ENCODE measurements at places on chromosomes 2 and 18.

GRCh38 chr18:45978084-45978483 lies 11.0 kb upstream of the EPG5 start:
- no peak for DNase-seq

- DNase-seq: no peak
These were observed 45.1 kb downstream of the C1QL2 start for GRCh38 chr2:119113489-119113770.

DNA sequence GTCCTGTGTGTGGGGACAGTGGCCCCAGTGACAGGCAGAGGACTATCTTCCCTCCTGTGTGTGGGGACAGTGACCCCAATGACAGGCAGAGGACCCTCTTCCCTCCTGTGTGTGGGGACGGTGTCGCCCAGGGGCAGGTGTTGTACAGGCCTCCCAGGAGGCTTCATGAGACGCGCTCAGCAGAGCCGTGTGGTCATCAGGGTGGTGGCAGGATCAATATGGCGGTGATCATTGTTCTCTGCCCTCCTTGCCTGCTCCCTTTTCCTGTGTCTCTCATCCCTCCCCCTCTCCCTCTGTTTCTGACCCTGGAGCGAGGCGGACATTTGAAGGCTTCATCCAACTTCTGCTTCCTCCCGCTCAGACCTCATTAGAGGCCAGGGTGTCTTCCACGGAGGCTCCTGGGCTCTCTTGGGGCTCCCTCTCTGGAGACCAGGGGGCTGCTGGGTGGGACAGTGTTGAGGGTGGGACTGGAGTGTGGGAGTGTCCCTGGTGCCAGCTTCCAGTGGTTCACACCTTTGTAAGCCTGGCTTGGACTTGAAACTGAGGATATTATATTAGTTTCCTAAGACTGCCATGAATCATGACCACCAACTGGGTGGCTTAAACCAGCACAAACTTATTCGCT lies 59.5 kb downstream of the ACKR3 start:
- DNase-seq: no peak

DNA sequence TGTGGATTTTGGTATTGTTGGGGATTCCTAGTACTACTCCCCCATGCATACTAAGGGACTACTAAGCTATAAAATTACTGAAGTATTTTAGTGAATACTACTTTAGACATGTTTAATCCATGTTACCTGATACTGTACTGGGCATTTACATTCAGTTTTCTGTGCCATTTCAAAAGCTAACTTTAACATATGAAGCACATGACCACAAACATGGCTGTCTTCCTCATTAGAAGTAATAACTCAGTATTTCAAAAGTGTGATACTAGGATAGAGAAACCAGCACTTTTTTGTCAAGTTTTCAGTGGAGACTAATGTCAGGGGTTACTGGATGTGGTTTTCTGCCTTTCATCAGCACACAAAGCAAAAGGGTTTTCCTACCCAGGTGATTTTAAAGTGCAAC lies 27.9 kb downstream of the WDR33 start:
- peak; percentile 33 for DNase-seq

DNA sequence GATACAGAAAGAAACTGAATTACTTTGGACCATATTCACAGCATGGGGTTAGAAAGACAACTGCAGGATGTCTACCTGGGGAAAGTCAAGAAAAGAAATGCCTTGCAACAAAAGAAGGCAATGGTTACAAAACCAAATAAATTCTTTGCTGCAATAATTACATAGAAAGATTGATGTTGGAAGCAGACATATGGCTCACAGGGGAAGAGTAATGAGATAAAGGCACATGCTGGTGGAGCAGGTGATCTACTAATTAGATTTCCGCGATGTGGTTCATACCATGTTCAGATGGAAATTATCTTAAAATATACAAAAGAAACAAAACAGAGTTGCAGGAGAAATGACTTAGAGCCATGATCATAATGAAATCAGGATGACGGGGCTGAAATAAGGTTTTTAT lies 718.8 kb upstream of the PKDCC start:
- DNase-seq: no peak

GRCh38 chr18:21242141-21242779 lies at the start of gene GREB1L:
Gene GREB1L (plus strand): TSS chr18:21242232. CDS start chr18:21383519, 141,287 bp downstream.
- peak; percentile 13 for DNase-seq

- no peak for DNase-seq
These were observed 20.2 kb downstream of the CRACDL start for GRCh38 chr2:98915751-98916358.

DNA sequence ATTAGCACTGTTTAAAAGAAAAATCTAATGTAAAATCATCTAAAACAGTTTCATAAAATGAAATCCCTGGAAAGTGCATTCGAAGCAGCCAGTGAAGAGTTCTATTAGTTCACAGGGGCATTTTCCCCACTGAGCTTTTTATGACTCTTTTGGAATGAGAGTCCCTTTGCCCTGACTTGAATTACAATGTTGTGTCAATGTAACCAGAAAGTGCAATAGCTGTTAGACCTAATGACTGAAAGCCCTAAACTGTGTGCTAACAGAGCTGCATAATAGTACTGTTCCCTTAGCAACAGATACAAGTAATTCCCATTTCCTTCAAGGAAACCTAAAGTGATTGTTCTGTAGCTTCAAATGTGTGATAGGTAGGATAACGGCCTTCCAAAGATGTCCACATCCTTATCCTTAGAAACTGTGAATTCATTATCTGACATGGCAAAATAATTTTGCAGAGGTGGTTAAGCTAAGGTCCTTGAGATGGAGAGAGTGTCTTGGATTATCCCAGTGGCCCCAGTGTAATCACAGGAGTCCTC lies 134.4 kb downstream of the L3MBTL4 start:
- no peak for DNase-seq

DNA sequence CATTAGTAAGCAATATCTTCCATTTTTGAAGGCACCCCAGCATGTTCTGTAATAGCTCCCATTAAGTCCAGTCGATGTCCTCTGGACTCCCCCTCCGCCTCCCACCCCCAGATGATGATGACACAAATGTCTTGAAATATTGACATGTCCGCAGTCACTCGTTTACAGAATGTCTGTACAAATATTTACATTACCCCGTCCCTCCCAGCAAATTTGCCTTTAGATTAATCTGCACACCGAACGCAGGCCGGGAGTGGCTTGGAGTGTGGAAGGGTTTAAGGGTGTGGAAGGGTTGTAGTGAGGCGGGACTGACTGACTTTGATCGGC lies 853 bp upstream of the OSBPL6 start:
- no peak for DNase-seq

DNA sequence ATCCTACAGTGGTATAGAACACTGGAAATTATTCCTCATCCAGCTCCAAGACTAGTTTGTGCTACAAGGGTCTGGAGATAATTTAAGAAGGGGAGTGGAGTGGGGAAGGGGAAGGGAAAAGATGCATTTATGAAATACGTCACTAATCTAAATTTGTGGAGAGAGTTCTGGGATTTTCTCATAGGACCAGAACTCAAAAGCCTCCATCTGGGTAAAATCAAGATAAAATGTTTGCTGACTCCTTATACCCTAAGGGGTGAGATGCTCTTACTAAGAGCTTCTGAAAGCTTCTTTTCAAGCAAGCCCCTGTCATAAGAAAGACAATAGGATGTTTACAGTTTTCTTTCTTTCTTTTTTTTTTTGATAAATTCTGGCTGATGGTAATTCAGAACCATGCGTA lies 88.5 kb upstream of the RBMS1 start:
- no peak for DNase-seq

DNA sequence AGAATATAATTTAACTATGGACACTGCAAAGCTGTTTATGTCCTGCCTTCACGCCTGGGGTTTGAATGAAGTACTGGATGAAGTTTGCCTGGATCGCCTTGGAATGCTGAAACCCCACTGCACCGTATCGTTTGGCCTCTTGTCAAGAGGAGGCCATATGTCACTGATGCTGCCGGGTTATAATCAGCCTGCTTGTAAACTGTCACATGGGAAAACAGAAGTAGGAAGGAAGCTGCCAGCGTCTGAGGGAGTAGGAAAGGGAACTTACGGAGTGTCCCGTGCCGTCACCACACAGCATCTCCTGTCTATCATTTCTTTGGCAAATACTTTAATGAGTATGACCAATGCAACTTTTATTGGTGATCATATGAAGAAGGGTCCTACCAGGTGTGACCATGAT lies 105.8 kb downstream of the WDR7 start:
- peak; percentile 74 for DNase-seq

GRCh38 chr2:74496997-74497776 lies 2.2 kb downstream of the LBX2 start:
- DNase-seq: no peak

DNA sequence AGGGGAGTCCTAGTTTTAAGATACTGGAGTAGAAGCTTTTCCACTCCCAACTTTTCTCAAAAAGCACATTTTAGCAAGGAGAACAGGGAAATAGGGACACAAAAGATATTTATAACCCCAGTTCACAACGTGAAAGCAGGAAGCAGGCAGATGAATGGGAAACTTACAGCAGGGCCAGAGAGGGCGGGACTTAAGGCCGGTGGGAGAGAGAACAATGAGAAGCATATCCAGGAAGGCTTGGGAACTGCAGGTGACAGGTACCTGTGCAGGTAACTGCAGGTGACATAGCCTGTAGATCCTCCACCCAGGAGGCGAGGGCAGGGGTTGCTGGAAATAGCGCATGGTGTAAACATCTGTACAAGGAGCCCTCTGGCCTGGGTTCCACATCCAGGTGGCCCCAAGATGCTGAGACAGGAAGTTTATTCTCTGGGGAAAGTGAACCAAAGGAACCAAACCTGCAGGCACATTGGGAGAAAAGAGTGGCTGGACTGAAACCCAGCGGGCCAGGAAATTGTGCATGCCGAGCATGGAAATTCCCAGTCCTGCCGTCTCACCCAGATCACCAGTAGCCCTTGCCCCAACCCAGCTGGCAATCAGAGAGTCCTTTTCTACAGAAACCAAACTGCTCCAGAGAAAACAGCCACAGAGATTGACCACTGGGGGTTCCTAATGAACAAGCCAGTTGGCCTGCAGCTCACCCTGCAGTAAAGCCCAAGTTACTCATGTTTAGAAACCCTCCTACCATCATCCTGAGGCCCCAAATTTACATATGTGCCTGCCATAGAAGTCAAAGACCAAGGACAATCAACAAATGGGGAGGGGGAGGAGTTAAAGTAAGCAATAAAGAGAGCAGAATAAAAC lies 24.3 kb upstream of the COL6A3 start:
- DNase-seq: no peak

GRCh38 chr2:238868067-238868524 lies 20.2 kb downstream of the TWIST2 start:
- no peak for DNase-seq

GRCh38 chr18:627231-627630 lies 30.2 kb upstream of the TYMS start:
- DNase-seq: no peak

- peak; percentile 55 for DNase-seq
These were observed 2.5 kb upstream of the CNDP2 start for GRCh38 chr18:74493689-74494088.

DNA sequence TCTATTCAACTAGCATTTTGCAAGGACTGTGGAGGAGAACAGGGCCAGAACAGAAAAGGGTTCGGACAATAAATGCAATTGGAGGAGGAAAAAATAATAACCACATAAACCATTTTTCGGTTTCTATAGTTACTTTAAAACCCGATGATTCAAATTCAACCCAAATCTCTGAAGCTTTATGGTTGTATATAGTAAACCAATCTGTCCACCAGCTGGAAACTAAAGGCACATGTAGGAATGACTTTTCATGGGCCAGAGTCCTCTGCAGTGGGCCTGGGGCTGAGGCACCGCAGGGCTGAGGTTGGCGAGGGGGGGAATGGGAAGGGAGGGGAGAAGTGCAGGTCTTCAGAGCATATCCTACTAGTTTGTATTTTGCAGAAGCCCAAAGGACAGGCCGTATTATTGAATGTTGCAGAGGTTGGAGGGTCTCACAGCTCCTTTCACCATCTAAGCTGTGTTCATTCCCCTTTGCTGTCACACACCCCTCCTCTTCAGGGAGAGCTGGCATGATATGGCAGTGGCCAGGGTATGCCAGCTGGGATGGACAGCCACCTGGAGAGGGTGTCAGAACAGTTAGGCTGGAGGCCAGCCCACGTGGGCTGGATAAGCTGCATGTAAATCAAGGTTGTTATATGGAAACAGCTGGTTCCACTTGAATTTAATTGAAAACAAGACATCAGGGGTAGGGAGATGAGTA lies 267.1 kb downstream of the PRKCE start:
- no peak for DNase-seq

- DNase-seq: no peak
These were observed 87.2 kb downstream of the UGGT1 start for GRCh38 chr2:128178149-128178649.

DNA sequence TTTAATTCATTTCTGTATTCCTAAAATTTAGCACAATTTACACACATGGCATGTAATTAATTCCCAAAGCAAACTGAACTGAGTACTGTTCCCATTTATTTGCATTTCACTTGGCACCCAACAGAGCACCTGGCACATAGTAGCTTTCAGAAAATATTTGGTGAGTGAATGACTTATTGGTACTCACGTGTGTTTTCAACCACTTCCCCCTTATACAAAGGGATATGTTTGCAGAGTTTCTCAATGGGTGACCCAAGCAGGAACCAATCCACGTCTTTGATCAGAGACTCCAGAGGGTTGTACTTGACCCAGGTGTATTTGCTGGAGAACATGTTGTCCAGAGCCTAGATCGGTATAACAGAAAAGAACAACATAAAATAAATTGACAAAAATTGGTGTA lies 6.6 kb downstream of the GKN2 start:
- peak; percentile 4 for DNase-seq

DNA sequence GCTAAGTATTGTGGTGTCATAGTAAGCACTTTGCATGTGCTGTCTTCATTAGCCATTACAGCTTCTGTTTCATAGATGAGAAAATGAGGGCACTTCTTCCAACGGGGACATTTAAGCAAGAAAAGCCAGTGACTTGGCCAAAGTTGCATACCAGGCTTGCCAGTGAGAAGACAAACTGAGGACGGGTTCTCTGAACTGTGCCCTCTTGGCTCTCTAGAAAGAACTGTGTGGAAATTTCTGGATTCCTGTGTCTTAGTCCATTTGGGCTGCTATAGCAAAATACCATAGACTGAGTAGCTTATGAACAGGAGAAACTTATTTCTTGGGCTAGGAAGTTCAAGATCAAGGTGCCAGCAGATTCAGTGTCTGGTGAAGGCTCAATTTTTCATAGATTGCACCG lies 13.3 kb downstream of the CTIF start:
- no peak for DNase-seq

DNA sequence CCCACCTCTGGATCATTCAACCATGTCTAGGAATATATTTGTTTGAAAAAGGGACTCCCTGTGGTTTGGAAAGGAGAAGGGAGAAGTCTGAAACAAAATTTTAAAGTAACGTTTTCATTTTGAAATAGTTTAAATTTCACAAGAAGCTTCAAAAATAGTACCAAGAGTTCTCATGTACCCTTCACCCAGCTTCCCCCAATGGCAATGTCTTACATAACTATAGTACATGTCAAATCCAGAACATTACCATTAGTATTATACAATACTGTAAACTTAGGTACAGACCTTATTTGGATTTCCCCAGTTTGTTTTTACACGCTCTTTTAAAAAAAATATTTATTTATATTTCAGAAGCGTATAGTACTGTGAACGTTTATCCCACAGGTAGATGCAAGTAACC lies 4.0 kb upstream of the LYG2 start:
- DNase-seq: no peak
